Activated T-cell treated with anti-CD3 and anti-CD28 coated beads for 4 hours (primary cell): ENCODE measurements at places on chromosomes 7 and 10.

DNA sequence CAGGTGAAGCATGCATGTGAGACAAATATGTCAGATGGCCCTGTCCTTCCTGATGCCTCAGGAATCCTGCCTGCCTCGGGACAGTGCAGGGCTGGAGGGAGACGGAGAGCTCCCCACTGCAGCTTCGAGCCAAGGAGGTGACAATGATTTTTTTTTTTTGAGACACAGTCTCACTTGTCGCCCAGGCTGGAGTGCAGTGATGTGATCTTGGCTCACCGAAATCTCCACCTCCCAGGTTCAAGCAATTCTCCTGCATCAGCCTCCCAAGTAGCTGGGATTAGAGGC is 68.8 kb downstream of the OAT start:
- DNase-seq = no peak

DNA sequence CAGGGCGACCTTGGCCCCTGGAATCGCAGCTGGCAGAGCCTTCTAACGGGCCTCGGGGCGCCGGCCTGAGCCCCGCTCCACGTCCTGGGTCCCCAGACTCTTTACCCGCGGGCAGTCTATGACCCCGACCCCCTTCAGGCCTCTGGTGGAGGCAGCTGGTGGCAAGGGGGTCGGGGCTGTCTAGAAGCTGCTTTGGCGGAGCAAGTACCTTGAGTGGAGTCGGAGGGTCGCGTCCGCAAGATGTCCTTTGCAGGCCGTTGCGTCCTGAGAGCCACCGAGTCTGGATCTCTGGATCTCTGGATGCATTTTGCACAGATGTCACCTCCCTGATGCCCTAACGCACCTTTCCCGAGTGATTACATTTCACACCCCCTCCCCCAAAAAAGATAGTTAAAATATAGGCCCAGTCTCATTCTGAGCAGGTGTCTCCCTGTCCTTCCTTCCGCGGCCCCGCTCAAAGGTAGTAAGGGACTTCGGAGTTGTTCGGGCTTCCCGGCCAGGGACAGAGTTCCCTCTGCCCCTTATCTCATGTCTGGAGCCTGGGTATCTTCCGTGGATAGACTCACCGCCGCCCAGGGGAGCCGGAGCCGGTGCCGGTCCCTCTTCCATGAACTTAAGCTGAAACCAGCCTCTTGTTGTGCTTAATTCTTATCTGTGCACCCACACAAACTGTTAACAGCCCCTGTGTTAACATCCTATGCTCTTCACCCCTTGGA is 457 bp downstream of the ACADSB start:
- DNase-seq = no peak

GRCh38 chr7:113142385-113143119 is 24.2 kb upstream of the SMIM30 start:
- DNase-seq = no peak

GRCh38 chr7:139914306-139915267 is 85.5 kb downstream of the TBXAS1 start:
- DNase-seq = no peak
